ENCODE measurements at places on chromosomes 13 and 19. TPM values are rescaled to one million over a fixed set of nuclear protein-coding genes. Genes with fewer than 3 reads are reported as not detected.

The SPTBN4 gene
- 0.66 TPM for total RNA-seq

The ELAVL3 gene
- not detected for total RNA-seq

The SPRED3 gene
- total RNA-seq, result 1.2 TPM

The CLIP3 gene
- 13.5 TPM for total RNA-seq

The LILRB2 gene
- 209 TPM for total RNA-seq

The RXFP2 gene
- not detected for total RNA-seq

The EPS8L1 gene
- 2.5 TPM for total RNA-seq

The PPP5C gene
- total RNA-seq, result 78.0 TPM

The SOX21 gene
- total RNA-seq, result not detected

The GRK1 gene
- total RNA-seq, result not detected

The JSRP1 gene
- total RNA-seq, result 1.2 TPM

The NMRK2 gene
- total RNA-seq, result not detected

The TGFB1 gene
- total RNA-seq, result 104 TPM

The POU2F2 gene
- total RNA-seq, result 67.4 TPM

The KLK14 gene
- 0.44 TPM for total RNA-seq

The SIGLECL1 gene
- not detected for total RNA-seq

The CRTC1 gene
- total RNA-seq, result 8.8 TPM

All from spleen (tissue), 13 donors.